Heart right ventricle (tissue), 16 donors: ENCODE measurements at places on chromosomes 12 and 14. TPM values are rescaled to one million over a fixed set of nuclear protein-coding genes. Genes with fewer than 3 reads are reported as not detected.
A peak's percentile ranks its signal among the peaks of the same experiment; 100 is the strongest.

- DNase-seq: no peak
Observed at GRCh38 chr12:116591855-116592637, 32.9 kb downstream of the MAP1LC3B2 start.

DNA sequence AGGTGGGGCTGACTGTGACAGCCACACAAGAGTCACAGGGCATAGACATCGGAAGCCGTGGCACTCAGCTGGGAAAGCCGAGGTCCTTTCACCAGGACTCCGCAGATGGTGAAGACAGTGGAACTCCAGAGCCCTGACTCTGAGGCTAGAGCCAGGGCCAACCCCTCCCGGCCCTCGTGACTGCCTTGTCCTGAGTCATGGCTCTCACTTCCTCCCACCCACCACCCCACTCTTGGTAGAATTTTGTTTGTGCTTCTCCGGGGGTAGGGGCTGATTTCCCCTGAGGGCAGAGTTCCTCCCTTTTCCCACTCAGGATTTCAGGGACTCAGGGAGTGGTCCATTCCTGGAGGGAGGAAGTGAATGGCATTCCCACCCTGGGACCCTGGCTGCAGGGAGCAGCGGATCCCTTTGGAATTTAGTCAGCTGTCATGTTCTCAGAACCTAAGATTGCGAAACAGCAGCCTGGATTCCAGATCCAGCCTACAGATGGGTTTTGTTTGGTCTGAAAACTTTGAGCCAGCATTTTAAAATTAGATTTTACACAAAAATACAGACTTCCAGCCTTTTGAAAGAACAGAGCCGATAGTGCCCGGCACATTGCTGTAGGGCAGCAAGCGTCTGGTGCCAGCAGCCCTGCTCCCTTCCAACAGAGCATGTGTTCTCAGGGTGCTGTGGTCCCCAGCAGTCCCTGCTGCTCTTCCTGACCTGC is 50.7 kb downstream of the TPCN1 start:
- peak; percentile 74 for DNase-seq

- DNase-seq: no peak
Observed at GRCh38 chr14:86052868-86053267, 522.9 kb downstream of the FLRT2 start.

DNA sequence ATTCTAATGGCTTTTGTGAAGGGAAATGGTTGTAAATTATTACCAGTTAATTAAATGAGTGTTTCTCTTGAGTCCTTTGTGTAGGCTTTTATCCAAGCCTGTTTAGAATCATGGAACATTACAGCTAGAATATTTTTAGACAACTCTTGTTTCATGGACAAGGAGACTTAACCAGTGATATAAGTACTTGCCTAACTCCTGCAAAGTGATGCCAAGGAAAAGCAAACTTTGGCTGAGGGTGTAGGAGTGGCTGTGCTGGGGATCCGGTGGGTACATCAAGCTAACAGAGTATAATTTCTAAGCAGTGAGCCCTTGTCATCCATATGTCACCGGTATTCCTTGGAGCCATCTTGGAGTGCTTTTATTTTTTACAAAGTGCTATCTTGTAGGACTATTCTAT is 61.5 kb downstream of the PRKCH start:
- DNase-seq: no peak

- no peak for DNase-seq
Observed at GRCh38 chr12:52259657-52260243, 14.7 kb upstream of the KRT86 start.

GRCh38 chr14:65772921-65773574 is 360.5 kb downstream of the FUT8 start:
- DNase-seq: no peak

DNA sequence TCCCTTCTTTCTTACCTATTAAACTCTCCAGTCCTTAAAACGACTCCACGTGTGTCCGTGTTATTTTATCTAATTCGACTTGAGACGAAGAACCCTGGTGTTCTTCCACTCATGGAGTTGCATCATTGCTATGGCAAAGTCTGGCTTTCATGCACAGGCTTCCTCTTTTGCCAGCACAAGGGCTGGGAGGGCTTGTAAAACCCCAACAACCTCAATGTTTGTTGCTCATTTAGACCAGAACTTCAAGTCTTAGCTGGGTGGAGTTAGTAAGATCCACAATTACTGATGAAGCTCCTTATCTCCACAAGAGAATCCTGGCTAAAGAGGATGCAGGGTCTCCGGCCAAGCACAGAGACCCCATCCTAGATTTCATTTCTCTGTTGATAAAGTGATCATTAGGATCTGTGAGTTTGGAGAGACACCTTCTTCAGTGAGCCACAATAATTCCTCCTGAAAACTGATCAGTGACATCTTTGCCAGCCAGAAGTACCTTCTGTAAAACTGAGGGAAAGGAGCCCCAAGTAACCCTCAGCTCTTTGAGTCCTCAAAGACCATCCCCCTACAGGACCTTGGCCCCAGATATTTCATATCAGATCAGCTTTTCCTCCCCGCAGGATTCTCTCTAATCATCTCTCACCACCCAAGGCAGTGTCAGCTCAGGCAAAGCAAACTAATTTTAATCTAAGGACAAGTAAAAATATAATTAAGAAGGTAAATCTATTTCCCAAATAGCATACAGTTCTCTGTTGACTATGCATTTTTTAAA is 514.6 kb downstream of the FUT8 start:
- DNase-seq: no peak

DNA sequence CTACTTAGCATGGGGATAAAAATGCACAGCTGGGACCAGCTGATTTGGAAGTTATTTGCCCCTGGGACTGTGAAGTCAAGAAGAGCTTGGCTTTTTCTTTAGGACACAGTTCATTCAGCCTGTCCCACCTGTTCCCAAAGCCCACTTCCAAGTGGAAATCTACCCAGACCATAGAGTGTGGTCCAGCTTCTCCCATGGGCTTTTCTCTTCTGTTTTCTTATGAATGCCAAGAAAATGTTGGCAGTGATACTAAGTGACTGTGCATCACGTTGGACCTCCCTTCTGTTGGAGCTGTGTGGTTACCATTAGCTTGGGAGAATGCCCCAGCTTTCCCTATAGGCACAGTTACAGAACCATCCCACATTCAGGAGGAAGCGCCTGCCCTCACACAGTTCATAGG is 89.4 kb downstream of the NT5DC3 start:
- DNase-seq: no peak

DNA sequence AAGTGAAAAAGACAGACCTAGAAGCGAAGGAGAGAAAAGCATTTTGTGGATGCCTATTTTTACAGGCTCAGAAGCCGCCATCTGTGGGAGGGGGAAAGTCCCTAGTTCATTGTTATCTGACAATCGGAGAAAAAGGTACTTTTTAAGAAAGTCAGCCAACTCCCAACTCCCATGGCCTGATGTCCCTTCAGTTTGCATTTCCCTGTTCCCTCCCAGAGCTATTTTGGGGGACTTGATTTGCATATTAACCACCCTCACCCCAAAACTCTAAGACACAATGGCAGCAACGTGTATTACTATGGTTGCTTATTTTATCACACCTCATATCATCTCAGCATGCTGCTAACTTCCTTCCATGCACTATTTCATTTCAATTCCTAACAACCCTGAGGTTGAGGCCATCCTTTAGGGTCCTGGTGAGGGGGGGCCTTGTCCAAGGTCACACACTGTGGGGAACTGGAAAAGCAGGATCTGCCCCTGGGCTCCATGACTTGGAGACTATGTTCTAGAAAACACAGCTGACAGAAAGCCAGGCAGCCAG is 18.7 kb downstream of the HVCN1 start:
- no peak for DNase-seq

The OAS3 gene
- 5.9 TPM for total RNA-seq

The PTHLH gene
- 0.21 TPM for total RNA-seq

The FKBP3 gene
- 113 TPM for total RNA-seq

The SLC39A2 gene
- total RNA-seq: not detected

The GALC gene
- total RNA-seq: 13.5 TPM

The TGFB3 gene
- 23.8 TPM for total RNA-seq

The CEBPE gene
- total RNA-seq: not detected

The KRT74 gene
- total RNA-seq: not detected
